Activated CD8-positive, alpha-beta memory T cell treated with anti-CD3 and anti-CD28 coated beads, Interleukin-2, amount 50 U/mL, for 48 hours (primary cell): ENCODE measurements at places on chromosomes 5 and 9.
A peak's percentile ranks its signal among the peaks of the same experiment; 100 is the strongest.

DNA sequence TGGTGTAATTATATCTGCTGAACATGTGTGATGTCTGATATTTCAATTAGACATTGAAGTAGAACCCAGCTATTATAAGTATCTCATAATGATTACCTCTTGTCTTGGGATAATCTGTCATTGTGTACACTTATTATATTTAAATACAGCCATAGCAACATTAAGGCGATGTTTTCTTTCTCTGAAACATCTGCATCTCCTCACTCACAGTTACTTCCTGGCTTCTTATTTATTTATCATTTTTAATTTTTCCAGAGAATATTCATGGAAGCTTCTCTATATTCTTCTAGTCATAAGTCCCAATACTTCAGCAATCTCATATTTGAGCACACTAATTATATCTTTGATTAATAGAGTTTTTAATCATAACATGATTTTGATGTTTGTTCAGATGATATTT is 103.8 kb upstream of the FBN2 start:
- DNase-seq, result no peak

DNA sequence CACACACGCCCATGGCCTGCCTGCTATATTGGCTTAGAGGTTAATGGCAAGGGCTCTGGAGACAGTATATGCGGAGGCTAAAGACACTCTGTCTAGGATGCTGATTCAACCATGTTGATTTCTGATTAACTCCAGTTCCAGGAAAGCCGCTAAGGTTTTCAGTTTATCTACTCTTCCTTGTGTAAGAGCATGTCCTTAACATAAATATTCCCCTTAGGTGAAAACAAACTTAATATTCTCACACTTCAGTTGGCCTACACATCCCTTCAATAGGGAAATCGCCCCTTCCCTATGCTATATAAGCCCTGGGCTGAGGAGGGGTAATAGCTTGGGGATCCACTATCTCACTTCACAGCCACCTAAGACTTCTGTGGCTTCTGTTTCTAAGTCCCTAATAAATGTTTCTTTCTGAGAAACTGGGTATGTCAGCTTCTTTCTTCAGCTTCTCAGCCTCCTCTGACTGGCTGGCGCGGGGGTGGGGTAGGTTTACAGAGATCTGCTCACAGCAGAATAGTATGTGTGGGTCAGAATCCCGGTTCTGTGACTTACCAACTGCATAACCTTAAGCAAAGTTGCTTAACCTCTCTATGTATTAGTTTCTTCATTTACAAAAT is 4.3 kb upstream of the GPX3 start:
- no peak for DNase-seq

GRCh38 chr9:85738509-85738908 is 3.2 kb downstream of the AGTPBP1 start:
- DNase-seq, result no peak

GRCh38 chr5:142670804-142671203 is 15.1 kb downstream of the FGF1 start:
- DNase-seq, result no peak

DNA sequence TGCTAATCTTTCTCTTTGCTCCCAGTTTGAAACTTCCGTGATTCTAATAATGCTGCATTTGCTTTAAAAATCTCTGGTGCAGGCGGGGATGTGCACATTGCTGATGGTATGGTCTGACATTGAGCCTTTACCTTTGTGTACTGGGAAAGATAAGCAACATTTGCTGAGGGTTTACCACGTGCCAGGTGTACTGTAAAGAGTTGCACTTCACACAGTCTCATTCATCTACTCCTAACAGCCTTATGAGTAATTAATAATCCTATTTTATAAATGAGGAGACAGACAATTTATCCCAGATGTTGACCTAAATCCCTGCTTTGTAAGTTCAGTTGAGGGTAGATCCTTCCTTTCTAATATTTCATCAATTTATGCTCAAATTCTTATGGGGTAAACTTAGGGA is 726 bp upstream of the ADGRV1 start:
- DNase-seq, result no peak

DNA sequence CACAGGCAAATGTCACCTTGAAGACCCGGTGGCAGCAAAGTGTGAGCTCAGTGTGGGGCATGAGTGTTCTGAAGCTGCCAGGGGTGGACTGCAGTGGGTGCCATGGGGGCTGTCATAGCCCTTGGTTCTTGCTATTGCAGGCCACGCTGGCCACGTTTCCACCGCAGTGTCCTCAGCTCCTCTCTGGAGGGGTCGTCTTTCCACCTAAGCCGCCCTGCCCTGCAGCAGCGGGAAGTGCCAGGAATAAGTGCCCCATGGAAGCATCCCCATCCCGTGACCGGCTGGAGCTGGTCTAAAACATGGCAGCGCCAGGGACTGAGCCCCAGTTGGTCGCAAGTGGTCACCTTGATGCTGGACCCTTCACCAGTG is 6.9 kb downstream of the OBP2B start:
- peak; percentile 23 for DNase-seq

DNA sequence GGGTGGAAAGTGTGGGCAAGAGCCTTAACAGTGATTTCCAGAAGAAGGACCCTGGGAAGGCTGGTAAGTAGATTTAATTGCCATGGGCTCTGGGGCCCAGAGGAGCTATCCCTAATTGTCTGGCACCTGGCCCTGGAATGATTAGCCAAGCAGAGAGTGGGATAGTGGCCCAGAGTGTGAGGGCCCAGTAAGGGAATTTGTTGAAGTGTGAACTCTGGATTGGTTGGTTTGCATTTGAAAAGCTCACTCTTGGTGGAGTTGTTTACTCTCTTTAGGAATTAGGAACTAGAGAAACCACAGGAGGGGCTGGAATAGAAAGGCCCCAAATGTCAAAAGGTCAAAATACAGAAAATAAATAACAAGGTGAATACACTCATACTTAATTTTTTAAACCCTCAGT is 207.1 kb downstream of the GABRG2 start:
- no peak for DNase-seq

GRCh38 chr9:22169243-22169642 is 160.1 kb upstream of the CDKN2B start:
- DNase-seq, result no peak

- DNase-seq, result no peak
Measured at GRCh38 chr5:83767409-83767992, 46.8 kb upstream of the HAPLN1 start.

DNA sequence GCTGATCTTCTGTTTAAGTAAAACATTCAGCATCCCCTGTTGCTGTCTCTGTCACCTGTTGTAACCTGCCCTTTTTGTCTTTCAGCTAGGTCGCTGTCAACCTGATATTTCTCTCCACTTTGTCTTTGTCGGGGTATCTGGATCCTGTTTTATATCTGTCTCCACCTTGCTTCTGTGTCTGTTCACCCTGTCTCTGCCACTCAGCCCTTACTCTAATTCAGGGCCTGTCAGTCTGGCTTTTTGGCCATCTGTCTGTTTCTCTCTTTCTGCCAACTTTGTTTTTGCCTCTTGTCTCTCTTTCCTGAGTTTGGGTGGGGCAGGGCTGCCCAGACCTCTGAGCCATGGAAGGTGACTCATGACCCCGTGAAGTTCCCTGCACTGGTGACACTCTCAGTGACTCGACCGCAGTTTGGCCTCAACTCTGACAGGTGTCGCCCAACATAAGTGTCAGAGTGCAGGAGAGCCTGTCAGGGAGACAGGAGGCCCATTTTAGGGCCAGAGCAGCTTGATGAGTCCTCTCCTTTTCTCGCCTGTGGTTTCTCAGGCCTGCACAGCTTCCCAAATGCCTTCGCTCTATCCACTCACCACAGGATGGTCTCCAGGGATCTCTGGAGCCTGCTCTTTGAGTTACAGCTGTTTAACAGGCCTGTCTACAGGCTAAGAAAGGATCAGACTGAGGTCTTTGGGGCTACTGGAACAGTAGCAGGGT is 868 bp downstream of the ZBTB43 start:
- peak; percentile 87 for DNase-seq

- no peak for DNase-seq
Measured at GRCh38 chr5:55897206-55897894, 46.2 kb downstream of the IL31RA start.

DNA sequence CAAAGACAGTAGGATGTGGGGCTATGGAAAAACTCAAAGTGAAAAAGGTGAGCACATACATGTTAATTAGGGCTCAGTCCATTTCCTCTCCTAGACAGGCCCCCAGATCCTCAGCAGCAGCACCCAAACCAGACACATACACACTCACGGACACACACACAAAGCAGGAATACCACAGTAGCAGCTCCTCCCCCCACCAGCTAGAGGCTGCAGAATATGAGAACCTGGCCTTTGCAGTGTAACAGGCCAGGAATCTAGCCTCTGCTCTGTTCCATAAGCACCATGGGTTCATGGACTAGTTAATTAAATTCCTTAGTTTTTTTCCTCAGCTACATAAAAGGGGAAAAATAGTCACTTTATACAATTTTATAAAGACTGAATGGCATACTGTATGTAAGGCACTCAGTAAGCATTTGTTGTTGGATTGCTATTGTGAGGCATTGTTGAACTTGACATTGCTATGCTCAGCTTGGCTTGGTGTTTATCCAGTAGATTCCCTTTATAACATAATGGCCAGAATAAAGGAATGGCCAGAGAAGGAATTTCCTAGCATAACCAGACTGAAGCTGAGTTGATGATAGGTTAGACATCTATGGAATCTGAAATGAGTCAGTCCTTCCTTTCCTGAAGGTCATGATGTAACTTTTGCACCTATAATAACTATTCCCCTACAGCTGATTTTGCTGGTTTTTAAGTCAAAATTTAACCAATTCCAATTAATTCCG is 186.8 kb downstream of the SEMA5A start:
- no peak for DNase-seq

GRCh38 chr9:124088476-124088837 is 76.9 kb downstream of the LHX2 start:
- no peak for DNase-seq

- no peak for DNase-seq
Measured at GRCh38 chr9:78215706-78216105, 20.2 kb upstream of the CEP78 start.

- no peak for DNase-seq
Measured at GRCh38 chr5:65796751-65797316, 74.8 kb downstream of the NLN start.

GRCh38 chr9:37042421-37042820 is 8.4 kb upstream of the PAX5 start:
- DNase-seq, result no peak

DNA sequence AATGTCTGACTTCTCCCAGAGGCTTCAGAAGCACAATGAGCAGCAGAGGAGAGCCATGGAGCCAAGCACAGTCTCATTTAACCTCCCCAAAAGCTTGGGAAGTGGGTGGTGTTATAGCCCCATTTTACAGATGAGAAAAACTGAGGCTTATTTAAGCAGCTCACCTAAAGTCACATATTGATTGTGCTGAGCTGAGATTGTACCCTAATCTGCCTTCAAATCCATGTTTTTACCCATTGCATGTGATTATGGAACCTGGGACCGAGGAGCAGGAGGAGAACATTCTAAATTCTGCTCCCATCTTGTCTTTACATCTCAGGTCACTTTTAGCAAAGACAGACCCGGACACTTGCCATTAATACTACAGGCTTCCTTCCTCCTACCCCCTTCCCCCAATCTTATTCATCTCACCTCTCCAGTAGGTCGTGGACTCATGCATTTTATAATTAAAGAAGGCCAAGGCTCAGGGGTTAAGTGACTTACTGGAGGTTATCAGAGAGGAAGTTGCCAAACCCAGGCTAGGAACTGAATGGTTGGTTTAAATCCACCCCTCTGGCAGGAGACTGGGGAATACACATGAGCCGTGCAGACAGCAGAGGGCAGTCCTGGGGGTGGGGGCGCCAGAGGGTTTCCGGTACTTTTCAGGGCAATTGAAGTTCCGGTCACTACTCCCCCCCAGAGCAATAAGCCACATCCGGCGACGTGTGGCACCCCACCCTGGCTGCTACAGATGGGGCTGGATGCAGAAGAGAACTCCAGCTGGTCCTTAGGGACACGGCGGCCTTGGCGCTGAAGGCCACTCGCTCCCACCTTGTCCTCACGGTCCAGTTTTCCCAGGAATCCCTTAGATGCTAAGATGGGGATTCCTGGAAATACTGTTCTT is 51.0 kb upstream of the IL17B start:
- DNase-seq, result no peak

GRCh38 chr5:44679214-44679613 is 129.5 kb upstream of the MRPS30 start:
- no peak for DNase-seq

GRCh38 chr5:62931153-62931950 is 352.7 kb downstream of the LRRC70 start:
- no peak for DNase-seq

DNA sequence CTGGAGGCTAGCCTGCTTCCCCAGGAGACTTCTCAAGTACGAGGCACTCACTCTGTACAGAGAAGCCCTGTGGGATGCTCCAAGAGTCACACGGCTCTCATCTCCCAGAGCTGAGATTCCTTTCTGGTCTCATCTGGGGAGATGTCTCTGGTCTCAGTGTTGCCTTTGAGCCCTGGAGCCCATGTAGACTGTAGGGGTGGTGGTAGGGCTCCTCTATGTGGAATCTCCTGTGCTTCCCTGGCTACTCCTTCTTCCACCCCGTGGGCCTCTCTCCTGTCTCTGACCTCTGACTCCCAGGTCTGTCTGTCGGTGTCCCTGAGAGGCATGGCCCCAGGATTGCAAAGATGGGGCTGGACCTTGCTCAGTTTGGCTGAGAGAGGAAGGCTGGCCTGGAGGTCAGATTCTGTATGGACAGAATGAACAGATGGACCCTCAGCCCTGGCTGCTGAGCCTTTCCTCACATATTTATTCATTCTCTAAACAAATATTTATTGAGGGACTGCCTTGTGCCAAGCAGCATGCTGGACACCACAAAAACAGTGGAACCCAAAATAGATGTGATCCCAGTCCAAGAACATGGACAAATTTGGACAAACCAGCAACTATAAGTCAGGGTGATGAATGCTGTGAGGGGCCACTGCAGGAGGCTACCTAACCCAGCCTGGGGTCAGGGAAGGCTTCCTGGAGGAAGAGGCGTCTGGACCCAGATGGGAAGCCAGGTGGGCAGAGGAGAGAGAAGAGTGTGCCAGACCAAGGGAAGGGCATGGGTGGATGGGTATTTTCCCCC is 2.6 kb downstream of the CCL19 start:
- DNase-seq, result no peak

- no peak for DNase-seq
Measured at GRCh38 chr5:81631621-81632020, 119.3 kb downstream of the SSBP2 start.

DNA sequence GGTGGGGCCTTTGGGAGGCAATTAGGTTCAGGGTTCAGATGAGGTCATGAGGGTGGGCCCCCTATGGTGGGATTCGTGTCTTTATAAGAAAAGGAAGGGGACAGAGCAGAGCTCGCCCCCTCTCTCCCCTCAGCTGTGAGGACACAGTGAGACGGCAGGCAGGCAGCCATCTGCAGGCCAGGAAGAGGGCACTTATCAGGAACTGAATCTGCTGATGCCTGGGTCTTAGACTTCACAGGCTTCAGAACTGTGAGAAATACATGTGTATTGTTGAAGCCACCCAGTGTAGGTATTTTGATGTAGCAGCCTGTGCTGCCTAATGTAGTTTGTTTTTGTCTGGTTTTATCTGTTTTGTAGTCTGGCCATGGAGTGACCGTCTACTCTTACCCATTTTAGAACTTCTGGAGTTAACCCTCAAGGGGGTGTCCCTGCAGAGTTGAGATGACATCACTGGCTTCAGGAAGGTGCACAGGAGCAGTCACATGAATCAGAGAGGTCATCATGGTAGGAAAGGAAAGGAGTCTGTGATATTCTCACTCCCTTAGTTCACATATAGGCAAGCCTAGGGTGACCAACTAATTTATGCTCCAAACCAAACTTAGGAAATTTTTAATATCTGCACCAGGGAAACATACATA is 71.0 kb downstream of the LRRC70 start:
- no peak for DNase-seq

GRCh38 chr5:127919006-127919796 is 164.4 kb upstream of the SLC12A2 start:
- DNase-seq, result no peak
